ENCODE measurements at places on chromosomes 3 and 15. TPM values are rescaled to one million over a fixed set of nuclear protein-coding genes. Genes with fewer than 3 reads are reported as not detected.
A peak's percentile ranks its signal among the peaks of the same experiment; 100 is the strongest.

Gene LMCD1
- 101 TPM for total RNA-seq

Gene PLSCR2
- total RNA-seq = not detected

Gene CEP63
- total RNA-seq = 50.1 TPM

Gene ZPLD1
- not detected for total RNA-seq

Gene ECE2
- 0.15 TPM for total RNA-seq

Gene FMN1
- 45.2 TPM for total RNA-seq

Gene NCKIPSD
- total RNA-seq = 22.0 TPM

Gene BUB1B
- total RNA-seq = 1.8 TPM

Gene GOLGA6D
- total RNA-seq = not detected

Gene CCR1
- total RNA-seq = 39.5 TPM

Gene SELENOS
- total RNA-seq = 84.1 TPM

Gene PGBD4
- 1.8 TPM for total RNA-seq

Gene KLHL40
- total RNA-seq = not detected

Gene LAMB2
- 291 TPM for total RNA-seq

Gene SMCO1
- total RNA-seq = not detected

- no peak overlapping the region for H3K27ac ChIP-seq
- H3K4me1 ChIP-seq = no peaks in the 10 kb centered on the region
- no peaks in the 10 kb centered on the region for H3K36me3 ChIP-seq
- no peak overlapping the region for H3K4me3 ChIP-seq
Observed at GRCh38 chr3:162348912-162349311, 852.3 kb downstream of the OTOL1 start.

DNA sequence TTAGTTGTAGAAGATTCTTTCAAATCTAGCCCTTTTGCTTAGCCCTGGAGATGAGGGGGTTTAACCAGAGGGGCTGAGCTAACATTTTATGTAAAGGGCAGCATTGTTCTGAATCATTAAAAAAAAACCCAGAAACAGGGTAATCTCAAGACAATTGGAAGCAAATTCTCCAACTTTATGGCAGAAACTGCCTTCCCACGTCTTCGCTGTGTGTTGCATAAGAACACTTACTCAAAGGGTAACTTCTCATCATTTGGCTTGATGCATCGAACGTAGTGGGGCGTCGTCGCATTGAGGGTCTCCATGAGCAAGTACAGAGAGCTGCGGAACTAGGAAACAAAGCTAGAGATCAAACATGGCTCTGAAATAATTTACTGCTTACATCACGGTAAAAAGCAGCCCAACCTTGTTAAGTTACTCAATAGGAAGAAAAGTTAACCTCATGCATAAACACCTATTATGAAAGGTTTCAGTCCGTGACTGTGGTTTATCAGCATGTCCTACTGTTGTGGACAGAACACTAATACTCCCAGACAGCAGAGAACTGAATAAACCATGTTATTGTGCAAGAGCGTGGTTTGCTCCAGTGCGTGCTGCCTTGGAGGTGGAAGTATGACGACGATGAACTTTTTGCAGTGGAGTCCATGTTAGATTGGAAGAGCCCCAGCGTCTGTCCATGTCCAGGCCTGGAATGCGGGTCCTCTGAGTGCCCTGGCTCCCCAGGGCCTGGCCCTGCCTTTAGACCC, 48.7 kb downstream of the MYO5C start:
- H3K4me1 ChIP-seq = no peaks in the 10 kb centered on the region
- no peak overlapping the region for H3K27ac ChIP-seq
- no peaks in the 10 kb centered on the region for H3K27me3 ChIP-seq
- no peak for DNase-seq
- H3K4me3 ChIP-seq = no peak overlapping the region
- H3K36me3 ChIP-seq = peaks cover 5% of the 10 kb centered on the region

GRCh38 chr15:86236356-86237110, 156.9 kb downstream of the AGBL1 start:
- H3K27ac ChIP-seq = no peak overlapping the region
- DNase-seq = peak; percentile 30
- H3K36me3 ChIP-seq = no peaks in the 10 kb centered on the region
- no peak overlapping the region for H3K4me3 ChIP-seq
- peaks cover 2% of the 10 kb centered on the region for H3K27me3 ChIP-seq

DNA sequence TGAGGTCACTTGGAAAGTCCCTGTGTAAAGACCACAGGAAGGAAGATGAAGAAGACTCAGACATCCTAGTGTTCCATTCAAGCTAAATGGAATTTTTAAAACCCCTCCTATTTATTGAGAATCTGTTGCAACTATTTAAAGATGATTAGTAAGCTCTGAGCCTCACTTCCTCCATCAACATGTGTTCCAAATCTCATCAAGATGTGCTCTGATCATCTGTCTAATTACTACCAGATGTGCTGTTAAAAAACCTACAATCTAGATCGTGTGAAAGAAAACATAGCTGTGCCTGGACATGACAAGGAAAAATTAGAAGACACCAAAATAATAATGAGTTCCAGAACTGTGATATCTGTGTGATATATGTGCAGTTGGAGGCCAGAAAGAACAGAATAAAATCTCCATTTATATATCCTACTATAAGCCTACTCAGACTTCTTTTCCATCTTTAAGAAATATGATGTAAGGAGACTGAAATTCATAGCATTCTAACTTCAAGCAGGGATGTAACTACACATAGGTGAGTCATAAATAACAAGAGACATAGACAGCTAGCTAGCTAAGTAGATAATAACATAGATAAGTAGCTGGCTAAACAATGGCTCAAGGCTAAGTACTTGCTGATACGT, 7.8 kb downstream of the XPC start:
- no peaks in the 10 kb centered on the region for H3K4me1 ChIP-seq
- no peak overlapping the region for H3K27ac ChIP-seq

DNA sequence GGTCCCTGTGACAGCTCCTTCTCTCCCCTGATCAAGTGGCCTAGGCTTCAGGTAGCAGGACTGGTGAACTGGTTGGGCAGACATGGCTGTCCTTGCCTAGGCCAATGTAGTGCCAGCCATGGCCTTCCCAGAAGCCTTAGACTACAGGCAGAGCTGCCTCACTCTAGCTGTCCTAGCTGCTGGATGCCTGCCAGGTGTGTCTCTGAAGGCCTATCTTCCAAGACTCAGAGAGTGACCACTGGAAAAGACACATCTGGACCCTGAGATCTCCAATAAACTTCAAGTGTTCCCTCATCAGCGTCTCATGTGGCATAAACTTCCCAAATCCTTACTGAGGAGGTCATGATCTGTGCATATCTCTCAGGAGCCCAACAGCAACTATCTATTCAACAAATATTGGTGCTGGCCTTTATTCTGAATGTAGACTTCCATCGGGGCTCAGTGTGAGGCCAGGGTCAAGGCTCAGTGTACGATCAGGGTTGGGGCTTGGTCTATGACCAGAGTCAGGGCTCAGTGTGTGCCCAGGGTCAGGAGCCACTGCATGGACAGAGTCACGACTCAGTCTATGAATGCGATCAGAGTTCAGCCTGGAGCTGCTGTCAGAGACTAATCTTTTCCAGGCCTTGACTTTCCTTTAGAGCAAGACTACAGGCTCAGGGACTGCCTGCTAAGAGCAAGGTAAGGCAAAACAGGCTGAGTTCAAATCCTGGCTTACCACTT, 36.5 kb upstream of the INSYN1 start:
- H3K36me3 ChIP-seq = no peaks in the 10 kb centered on the region
- H3K27me3 ChIP-seq = no peaks in the 10 kb centered on the region
- peak; percentile 74 for DNase-seq
- H3K4me1 ChIP-seq = no peaks in the 10 kb centered on the region
- H3K4me3 ChIP-seq = no peak overlapping the region

DNA sequence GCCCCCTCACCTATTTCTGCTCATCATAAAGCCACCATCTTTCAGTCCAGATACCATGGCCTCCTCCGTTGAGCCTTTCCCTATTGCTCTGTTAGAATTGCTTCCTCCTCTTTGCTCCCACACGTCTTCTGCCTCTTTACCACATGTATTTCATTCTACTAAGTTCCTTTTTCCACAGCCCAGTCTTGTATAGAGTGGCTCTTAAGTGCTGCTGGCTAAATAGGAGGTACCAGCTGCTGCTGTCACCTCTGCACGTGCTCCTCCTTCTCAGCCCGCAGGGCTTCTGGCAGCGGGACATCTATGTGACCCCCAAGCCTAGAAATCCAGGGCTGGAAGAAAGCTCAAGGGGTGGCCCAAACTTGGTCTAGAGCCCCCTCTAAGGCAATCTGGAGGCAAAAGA, 38.8 kb upstream of the PLXND1 start:
- H3K4me3 ChIP-seq = no peak overlapping the region
- H3K4me1 ChIP-seq = peaks cover 3% of the 10 kb centered on the region
- H3K36me3 ChIP-seq = no peaks in the 10 kb centered on the region
- no peak for DNase-seq

DNA sequence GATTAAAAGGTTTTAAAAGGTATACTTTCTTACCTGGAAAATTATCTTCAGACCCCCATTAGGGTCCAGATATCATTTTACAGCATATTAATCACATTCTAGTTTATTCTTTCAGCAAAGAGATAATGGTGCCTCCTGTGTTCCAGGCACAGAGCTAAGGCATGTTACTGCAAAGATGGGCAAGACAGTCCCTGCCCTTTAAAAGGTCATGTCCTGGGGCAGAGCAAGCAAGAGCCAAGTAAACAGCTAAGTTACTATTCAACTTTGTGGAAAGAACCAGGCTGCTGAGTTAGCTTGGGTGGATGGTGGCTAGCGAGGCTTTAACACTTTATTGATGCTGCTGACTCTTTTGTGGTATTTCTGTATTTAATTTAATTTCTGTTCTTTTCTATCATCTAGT, 75.0 kb downstream of the LRRC28 start:
- no peak overlapping the region for H3K27ac ChIP-seq
- H3K4me1 ChIP-seq = peaks cover 10% of the 10 kb centered on the region
- no peak for DNase-seq
- H3K36me3 ChIP-seq = no peaks in the 10 kb centered on the region

GRCh38 chr3:33441225-33441976, 1.2 kb upstream of the UBP1 start:
- DNase-seq = peak; percentile 10
- H3K27ac ChIP-seq = peak overlapping the region; percentile 96
- no peaks in the 10 kb centered on the region for H3K27me3 ChIP-seq
- no peaks in the 10 kb centered on the region for H3K36me3 ChIP-seq
- peaks cover 5% of the 10 kb centered on the region for H3K4me1 ChIP-seq

DNA sequence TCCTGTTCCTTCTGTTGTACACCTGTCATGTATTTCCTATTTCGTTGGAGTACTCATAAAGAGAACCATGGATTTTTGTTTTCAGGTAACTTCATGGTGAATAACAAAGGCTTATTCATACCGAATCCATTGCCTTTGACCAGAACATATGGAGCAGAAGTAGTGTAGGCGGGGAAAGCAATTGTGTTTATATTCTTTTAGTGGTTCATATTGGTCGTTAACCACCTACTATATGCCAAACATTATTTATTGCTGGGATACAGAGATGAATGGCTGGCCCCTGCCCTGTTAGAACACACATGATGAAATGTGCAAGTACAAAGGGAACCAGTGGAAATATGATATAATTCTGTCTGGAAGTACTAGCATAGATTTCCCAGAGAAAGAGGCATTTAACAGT, 9.8 kb downstream of the RPUSD2 start:
- DNase-seq = no peak
- H3K27me3 ChIP-seq = no peaks in the 10 kb centered on the region
- H3K36me3 ChIP-seq = peaks cover 2% of the 10 kb centered on the region
- no peaks in the 10 kb centered on the region for H3K4me1 ChIP-seq
- H3K4me3 ChIP-seq = no peak overlapping the region
- H3K27ac ChIP-seq = no peak overlapping the region

DNA sequence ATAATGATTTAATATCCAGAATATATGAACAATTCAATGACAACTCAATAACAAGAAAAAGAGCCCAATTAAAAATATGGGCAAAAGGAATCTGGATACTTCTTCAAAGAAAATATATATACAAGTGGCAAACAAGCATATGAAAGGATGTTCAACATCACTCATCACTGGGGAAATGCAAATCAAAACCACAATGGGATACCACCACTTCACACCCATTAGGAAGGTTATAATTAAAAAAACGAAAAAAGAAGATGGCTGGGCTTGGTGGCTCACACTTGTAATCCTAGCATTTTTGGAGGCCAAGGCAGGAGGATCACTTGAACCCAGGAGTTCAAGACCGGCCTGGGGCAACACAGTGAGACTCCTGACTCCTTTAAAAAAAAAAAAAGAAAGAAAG, 4.1 kb downstream of the CCDC12 start:
- H3K27me3 ChIP-seq = no peaks in the 10 kb centered on the region
- peaks cover 3% of the 10 kb centered on the region for H3K36me3 ChIP-seq
- H3K4me1 ChIP-seq = peaks cover 17% of the 10 kb centered on the region
- H3K27ac ChIP-seq = no peak overlapping the region
- no peak for DNase-seq
- H3K4me3 ChIP-seq = no peak overlapping the region

DNA sequence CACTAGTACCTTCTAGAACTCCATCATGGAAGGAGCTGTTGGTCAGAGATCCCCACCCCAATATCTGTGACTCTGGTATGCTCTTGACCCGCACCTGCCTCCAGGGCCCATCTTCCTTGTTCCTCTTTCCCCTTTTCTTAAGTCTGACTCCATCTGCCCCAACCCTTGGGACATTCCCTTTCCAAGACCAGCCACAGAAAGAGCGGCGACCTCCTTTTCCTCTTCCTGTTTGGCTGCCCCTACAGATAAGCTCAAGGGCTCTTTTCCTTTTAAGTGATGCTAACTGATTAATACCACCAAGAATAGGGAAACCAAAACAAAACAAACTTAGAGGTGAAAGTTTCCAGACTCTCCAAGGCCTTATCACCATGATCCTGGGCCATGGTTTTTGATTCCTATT, 21.9 kb upstream of the ATP8B4 start:
- H3K36me3 ChIP-seq = no peaks in the 10 kb centered on the region
- H3K27ac ChIP-seq = no peak overlapping the region
- H3K4me3 ChIP-seq = no peak overlapping the region
- no peak for DNase-seq
- H3K4me1 ChIP-seq = no peaks in the 10 kb centered on the region

- no peak for DNase-seq
- no peaks in the 10 kb centered on the region for H3K36me3 ChIP-seq
- no peak overlapping the region for H3K27ac ChIP-seq
Observed at GRCh38 chr15:93253681-93254080, 164.7 kb upstream of the RGMA start.

DNA sequence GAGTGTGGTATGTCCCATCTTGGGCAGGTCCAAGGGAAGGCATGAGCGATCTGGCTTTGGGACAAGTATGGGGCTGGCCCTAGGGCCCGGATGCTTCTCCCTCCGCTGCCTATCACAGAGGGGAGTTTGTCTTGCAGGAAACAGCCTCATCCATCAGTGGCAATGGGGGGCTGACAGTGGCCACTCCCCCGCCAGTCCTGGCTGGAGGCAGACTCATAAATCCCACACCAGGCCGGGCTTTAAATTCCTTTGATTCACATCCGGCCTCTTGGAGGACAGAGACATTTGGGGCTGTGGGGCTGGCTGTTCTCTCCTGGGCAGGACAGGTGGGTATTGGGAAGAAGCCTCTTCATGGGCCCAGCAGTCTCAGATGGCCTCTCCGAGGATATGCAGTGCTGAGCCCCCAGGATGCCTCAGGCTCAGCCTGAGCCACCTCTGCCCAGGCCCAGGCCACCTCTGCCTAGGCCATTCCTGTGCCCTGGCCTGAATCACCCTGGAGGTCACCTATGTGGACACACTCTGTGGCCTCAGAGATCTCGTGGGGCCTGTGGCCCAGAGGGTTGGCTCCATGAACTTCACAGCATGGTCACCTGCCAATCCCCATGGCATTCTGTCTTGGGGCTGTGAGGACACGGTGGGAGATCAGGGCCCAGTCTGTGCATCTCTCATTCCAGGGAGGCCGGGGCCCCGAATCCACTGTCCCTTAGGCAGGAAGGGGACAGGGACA, 84.2 kb upstream of the GOLGA6L4 start:
- no peaks in the 10 kb centered on the region for H3K4me1 ChIP-seq
- no peaks in the 10 kb centered on the region for H3K36me3 ChIP-seq
- no peaks in the 10 kb centered on the region for H3K27me3 ChIP-seq
- no peak for DNase-seq
